ENCODE measurements at places on chromosomes 16 and 17.

DNA sequence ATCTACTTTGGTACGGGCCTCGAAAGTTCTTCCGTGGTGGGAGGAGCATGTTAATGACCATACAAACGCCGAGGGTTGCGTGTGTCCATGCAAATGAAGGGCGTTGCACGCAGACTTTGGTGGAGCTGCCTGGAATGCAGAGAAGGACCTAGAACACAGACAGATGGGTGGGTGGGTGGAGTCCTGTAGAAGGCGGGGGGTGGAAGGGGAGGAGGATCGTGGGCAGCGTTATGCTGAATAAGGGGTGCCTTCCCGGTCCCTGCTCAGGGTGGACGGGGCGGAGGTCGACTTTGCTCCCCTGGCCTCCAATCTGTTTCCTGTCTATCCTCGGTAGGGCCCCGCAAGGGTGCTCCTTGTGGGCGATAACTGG is 795 bp upstream of the PAQR4 start:
- no peak for DNase-seq

DNA sequence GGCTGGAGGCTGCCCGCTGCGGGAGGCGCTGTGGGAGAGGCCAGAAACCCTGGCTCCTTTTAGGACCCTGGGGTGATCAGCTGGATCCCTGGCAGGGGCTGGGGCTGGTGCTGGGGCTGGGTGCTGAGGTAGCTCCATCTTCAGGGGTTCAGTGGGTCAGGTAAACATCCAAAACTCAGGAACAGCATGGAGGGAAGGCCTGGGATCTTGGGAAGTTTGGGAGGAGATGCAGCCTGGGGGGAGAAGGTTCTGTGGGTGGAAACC is 21.0 kb downstream of the ADGRG5 start:
- DNase-seq: no peak

GRCh38 chr16:66270333-66270927 is 96.1 kb upstream of the CDH5 start:
- peak; percentile 93 for DNase-seq

- DNase-seq: peak; percentile 84
These were observed 76.0 kb downstream of the ABCC1 start for GRCh38 chr16:16025214-16025968.

GRCh38 chr17:41617136-41617535 is 4.6 kb upstream of the KRT16 start:
- DNase-seq: no peak

- no peak for DNase-seq
These were observed 43.5 kb downstream of the PLXDC1 start for GRCh38 chr17:39107973-39108372.

DNA sequence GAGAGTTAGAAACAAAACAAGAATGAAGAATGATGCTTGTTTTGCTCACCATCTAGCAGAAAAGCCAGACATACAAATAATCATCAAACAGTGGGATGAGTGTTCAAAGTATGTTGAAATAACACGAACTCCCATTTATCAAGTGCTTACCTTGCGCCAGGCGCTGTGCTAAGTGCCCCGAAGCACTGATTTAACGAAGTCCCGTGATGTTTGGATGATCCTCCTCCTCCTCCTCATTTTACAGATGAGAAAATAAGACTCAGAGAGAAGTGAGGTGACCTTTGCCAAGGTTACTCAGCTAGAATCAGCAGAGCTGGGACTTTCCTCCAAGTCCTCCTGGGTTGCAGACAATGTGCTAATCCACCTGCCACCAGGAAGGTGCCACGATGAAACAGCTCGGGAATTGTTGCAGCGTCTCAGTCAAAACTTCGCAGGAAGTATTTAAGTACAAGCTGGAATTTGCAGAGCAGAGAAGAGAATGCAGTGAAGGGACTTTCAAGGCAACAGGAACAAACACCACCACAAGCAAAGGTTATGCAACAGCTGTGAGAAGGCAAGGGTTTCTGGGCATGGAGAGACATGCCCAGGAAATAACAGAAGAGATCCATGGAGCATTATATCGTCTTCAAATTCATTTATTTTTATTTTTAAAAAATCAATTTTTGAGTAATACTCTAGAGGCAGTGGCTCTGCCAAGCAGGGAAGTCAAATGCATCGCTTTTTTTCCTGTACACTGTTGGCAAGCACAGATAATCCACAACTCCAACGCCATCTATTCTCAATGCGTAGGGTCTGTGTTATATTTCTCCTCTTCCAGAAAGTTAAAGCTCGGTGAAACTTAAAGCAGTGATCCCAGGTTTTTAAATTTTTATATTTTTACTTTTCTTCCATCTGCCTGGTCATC is 11.1 kb downstream of the PRCD start:
- peak; percentile 58 for DNase-seq

- DNase-seq: no peak
These were observed 291.5 kb upstream of the AXIN2 start for GRCh38 chr17:65852911-65853310.

DNA sequence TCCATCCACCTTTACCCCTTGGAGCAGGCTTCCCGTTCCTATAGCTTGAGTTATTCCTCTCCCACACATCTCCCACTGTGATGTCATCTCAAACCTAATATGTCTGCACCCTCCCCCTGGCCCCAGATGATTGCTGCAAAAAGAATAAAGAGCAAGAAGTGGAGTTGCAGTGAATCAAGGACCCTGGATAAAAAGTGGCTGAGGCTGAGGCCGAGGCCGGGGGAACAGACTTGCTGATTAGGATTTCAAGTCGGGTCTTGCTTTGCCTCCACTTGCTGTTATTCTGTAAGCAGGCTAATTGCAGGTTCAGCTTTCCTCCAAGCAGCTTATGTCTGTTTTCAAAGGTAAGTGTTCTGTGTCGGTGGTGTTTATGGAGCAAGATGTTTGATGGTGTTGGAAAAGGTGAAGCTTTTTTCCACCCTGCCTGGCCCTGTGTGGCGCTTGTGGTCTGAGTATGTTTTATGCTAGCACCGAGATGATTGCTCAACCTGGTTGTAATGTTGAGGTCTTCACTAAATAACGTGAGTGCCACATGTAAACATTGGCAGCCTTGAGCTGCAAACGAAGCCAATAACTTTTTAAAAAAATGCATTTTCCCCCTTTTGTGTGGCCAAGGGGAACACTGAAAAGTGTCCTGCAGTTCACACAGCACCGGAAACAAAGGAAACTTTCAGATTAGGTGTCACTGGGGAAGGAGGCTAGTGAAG is 15.4 kb downstream of the HS3ST3B1 start:
- DNase-seq: no peak
